ENCODE measurements at places on chromosomes 12 and 14.

GRCh38 chr12:130880411-130880885, 8.6 kb downstream of the RAN start:
- no peak for DNase-seq

DNA sequence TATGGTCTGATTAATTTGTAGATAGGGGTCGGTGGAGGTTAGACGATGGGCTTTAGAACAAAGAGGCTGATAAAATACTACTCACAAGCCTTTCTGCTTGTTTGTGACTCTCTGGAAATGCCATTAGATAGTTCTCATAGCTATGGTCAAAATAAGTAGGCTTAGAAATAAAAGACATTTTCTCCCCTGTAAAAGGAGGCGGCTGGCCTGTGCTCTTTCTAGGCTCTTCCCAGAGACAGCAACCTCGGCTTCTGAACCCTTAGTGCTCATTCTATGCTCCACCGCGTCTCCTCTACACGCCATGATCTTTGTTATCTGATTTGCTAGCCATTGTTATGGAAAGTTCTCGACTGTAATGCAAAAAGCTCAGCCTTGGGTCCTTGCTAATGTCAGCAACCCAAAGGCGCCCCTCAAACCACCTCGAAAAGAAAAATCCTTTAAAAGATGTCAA, 64.5 kb downstream of the CRADD start:
- no peak for DNase-seq

- DNase-seq, result no peak
These were observed 394 bp upstream of the AMIGO2 start for GRCh38 chr12:47079981-47080724.

- no peak for DNase-seq
These were observed 609.0 kb upstream of the LMO3 start for GRCh38 chr12:17214929-17215328.

DNA sequence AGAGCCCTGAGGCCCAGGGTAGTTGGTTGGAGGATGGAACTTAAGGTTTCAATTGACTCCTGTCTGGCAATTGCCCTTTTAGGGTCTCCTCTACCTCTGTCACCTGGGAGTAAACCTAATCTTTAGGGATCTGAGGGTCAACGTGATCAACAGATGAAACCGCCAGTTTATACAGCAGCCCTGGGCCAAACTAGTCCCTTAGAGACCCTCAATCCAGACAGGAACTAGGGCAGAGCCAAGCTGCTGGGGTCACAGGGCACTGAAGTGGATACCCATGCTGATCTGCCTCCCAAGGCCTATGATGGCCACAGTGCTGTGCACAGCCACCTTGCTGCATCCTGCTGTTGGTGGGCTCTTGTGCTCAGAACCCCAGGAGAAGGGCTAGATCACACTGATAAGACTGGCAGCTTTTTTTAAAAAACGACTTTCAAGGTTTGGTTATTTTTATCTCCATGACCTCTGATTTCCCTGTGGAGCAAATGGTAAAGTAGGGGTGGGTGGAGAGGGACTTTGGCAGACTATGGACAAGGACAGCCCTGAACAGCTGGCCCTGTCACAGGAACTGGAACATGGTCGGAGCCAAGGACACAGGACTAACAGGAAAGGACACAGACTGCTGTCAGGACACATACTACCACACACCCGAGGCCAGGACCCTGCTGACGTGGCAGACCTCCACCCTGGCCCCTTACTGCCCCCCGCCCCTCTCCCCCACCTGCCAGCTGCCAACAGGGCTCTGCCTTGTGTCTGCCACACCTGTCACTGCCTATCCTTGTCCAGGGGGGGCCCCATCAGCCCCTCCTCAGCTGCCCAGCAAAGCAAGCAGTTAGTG, 474 bp downstream of the FITM1 start:
- DNase-seq, result no peak

GRCh38 chr14:63273129-63273528, 45.6 kb downstream of the GPHB5 start:
- DNase-seq, result no peak

GRCh38 chr12:75507086-75507485, 4.3 kb downstream of the KRR1 start:
- no peak for DNase-seq

DNA sequence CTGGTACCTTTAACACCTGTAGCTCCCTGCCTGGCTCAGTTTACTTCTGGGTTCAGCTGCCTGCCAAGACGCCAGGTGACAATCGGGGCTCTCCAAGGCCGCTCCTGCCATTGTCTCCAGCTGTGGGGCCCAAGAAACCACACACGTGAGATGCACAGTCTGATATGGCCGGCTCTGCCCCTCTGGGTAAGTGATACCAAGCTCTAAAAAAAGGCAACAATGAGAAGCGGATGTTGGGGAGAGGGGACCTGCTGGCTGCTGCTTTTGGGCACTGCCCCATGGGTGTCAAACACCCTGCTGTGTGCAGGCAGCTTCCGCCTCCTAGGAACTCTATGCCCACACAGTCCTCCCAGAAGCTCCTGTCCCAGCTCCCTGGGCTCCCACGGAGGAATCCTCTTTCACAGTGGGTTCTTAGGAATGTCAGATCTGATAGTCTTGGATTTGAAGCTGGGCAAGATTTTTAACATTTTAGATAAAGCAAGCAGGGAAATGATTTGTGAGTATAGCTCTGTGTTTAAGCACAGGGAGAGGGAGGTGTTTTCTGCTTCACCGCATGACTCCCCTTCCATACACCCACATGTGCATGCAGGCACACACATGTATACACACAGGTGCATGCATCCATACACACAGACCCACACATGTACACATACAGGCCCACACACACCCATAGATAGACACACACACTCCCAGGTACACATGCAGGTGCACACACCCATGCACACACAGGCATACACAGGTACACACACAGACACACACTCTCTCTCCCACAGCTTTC, 1135.8 kb downstream of the BCL11B start:
- DNase-seq, result peak; percentile 83

GRCh38 chr12:67892259-67893021, 96.8 kb upstream of the IFNG-AS1 start:
- DNase-seq, result no peak

- no peak for DNase-seq
These were observed 2.4 kb downstream of the ANKRD13A start for GRCh38 chr12:110001596-110001995.

- DNase-seq, result no peak
These were observed 39.3 kb downstream of the LRTM2 start for GRCh38 chr12:1859643-1860042.

- no peak for DNase-seq
These were observed 305.6 kb downstream of the GALC start for GRCh38 chr14:87687420-87687819.

- no peak for DNase-seq
These were observed 62.9 kb downstream of the DPF3 start for GRCh38 chr14:72830786-72831594.

DNA sequence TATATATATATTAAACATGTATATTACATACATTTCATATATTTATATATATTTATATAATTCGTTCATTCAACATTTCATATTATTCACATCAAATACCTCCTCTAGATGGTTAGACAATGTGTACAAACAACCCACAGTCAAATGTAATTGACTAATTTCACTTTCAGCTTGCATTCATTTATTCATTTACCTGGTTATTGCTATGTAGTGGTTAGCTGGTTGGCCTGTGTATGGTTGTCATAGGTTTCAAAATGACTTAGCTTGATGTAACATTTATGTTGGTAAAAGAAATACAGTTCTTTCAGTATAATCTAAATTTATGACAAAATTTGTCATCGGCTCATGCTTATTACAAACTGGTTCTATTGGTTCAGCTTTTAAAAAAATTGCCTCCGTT, 389 bp downstream of the OR4K13 start:
- DNase-seq, result no peak

GRCh38 chr12:72191761-72192160, 80.4 kb upstream of the TRHDE start:
- DNase-seq, result no peak

GRCh38 chr12:44334347-44334746, 498.5 kb downstream of the TMEM117 start:
- no peak for DNase-seq

GRCh38 chr12:57943438-57944080, 2.2 kb downstream of the ATP23 start:
- no peak for DNase-seq

DNA sequence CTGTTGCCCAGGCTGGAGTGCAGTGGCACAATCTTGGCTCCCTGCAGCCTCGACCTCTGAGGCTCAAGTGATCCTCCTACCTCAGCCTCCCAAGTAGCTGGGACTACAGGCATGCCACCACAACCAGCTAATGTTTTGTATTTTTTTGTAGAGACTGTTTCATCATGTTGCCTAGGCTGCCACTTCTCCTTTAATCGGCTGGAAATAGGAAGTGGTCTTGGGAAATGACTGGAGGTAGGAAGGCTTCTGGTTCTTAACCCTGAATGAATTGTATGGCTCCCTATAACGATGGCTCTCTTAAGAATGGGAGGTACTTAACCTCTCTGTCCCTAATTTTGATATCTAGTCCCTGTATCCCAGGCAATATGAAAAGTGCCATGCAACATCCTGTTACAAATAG, 113.9 kb upstream of the USP15 start:
- no peak for DNase-seq

- DNase-seq, result no peak
These were observed 34.6 kb downstream of the GIT2 start for GRCh38 chr12:109961612-109962011.

DNA sequence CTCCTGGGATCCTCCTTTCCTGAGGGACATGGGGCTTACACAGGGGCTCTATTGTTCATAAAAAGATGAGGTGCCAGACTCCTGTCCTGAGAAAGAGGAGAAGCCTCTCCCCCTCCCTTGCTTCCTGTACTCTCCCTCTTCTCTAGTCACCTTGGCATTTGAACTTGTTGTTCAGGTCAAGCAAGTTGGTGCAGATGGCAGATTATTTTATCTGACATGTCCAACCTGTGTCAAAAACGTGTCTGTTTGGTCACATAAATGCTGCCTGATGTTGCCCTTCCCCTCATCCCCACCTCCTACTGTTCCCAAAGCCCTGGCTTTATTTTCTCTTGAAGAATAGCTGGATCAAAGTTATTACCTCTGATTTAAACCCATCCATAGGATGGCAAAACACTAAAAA, 154.8 kb downstream of the TMX1 start:
- no peak for DNase-seq

- DNase-seq, result no peak
These were observed 62.8 kb downstream of the OTOGL start for GRCh38 chr12:80162177-80162576.

DNA sequence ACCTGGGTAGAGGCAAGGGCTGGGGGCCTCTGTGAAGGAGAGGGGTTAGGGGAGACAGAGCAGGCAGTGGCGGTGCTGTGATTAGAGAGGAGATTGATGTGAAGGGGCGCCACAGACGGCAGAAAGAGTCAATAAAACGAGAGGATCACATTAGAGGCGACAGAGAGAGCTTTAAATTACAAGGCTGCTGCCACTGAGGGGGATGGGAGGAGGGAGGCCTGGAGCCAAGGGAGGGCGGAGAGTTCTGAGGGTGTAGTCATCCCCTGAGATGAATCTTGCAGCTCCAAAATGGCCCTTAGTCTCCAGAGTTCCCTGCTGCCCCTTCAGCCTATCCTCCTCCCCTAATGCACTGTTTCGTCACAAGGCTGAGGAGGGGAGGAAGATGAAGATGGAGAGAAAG, 12.8 kb downstream of the ZFHX2 start:
- no peak for DNase-seq

DNA sequence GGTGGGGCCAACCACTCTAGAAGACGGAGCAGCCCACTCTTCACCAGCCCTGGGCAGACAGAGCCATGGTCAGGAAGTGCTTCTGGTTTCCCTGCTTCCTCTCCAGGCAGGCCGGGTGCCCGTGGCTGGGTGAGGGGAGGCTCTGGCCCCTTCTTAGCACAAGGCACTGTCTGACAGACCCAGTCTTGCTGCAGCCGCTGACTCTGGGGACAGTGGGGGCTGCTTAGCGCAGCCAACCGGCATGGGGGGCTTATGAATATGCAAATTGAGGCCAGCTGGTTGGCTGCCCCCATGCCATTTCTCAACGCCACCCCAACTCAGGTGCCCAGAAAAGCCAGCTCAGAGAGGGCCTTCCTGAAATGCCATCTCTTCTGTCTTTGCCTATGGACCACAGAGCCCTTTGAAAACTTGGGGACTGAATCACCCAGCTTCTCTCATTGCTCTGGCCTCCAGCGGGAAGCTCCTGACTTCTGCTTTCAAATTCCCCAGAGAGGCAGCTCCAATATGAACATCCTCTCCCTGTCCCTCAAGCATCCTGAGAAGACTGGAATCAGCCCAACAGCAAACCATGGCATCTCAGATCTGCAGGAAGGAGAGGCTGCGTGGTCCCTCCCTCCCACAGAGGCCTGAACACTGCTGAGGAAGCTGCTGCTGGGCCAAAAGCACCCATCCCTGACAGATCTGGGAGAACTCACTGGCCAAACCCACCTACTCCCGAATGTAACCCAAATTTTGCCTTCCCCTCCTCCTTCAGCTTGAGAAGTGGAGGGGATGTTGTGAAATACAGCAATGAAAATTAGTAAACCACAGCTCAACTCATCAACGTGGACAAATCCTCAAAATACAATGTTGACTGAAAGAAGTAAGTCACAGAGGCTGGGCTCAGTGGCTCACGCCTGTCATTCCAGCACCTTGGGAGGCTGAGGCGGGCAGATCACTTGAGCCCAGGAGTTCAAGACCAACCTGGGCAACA, at the start of gene PROX2:
Gene PROX2, minus strand, starts transcription at position 205 of the 973 bp plus-strand sequence. CDS start 12,311 bp downstream, outside the sequence.
- DNase-seq, result no peak

- DNase-seq, result no peak
These were observed 23.5 kb downstream of the OR6C68 start for GRCh38 chr12:55515696-55516095.

DNA sequence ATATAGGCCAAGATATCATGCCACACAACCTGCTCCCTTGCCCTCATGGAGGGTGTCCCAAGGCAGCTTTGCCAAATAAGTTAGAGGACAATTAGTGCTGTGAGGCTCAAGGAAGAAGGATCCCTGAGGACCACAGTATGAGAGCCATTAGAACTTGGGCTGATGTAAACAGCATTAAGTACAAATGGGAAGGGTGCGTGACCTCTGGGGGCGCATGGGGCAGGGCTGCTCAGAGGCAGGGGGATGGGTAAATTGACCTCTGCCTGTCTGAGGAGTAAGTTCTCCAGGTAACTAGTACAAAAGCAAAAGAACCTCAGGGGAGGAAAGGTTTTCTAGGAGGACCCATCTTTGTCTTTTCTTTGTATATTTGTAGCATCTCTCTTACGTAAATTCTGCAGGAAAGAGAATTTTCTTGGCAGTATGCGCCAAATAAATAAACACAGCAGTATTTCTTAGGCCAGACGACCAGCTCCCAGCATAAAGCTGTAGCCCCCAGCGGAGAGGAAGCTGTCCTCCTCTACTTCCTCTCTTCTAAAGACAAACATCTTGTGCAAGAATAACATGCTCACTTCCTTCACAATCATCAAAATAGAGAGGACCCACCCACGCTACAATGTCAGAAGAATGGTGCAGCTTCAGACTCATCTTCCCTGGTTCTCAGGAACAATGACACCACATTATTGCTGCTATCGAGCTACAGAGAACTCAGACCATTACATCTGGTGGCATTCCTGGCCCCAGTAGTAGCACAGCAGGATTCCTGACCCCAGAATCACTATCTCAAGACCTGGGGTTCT, 16.4 kb upstream of the VWF start:
- DNase-seq, result no peak

- DNase-seq, result no peak
These were observed 139.4 kb downstream of the GRIP1 start for GRCh38 chr12:66539431-66539830.

- DNase-seq, result no peak
These were observed 48.1 kb upstream of the BICDL1 start for GRCh38 chr12:119940897-119941296.

- DNase-seq, result no peak
These were observed 12.2 kb downstream of the SLC38A2 start for GRCh38 chr12:46360370-46360769.

- no peak for DNase-seq
These were observed 25.8 kb upstream of the TRHDE start for GRCh38 chr12:72246370-72246769.

- DNase-seq, result no peak
These were observed 568 bp downstream of the CCDC184 start for GRCh38 chr12:48183876-48184548.

All from Jurkat, Clone E6-1 (cell line).